ENCODE measurements at places on chromosomes 4 and X.

DNA sequence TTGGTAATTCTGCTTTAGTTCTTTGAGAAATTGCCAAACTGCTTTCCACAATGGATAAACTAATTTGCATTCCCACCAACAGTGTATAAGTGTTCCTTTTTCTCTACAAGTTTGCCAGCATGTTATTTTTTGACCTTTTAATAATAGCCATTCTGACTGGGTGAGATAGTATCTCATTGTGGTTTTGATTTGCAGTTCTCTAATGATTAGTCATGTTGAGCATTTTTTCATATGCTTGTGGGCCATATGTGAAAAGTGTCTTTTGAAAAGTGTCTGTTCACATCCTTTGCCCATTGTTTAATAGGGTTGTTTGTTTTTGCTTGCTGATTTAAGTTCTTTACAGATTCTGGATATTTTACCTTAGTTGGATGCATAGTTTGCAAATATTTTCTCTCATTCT, 25.9 kb downstream of the ENPEP start:
- no peak for DNase-seq

DNA sequence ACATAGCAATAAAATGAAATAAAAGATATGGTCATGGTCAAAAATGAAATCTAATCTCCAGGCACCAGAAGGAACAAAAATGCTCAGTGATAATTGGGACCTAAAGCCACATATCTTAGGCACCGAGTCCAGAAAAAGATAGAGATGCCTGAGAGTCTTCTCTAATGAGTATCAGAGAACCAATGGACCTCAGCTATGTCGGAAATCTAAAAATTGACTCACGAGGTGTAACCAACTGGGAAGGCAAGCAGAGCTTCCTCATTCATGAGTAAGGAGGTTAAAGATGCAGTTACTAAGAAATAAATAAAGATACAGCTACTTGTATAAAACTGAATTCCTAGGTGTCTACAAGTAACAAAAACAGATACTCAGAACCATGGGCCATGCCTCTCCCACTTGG, 72.1 kb downstream of the KLHL34 start:
- DNase-seq: no peak

DNA sequence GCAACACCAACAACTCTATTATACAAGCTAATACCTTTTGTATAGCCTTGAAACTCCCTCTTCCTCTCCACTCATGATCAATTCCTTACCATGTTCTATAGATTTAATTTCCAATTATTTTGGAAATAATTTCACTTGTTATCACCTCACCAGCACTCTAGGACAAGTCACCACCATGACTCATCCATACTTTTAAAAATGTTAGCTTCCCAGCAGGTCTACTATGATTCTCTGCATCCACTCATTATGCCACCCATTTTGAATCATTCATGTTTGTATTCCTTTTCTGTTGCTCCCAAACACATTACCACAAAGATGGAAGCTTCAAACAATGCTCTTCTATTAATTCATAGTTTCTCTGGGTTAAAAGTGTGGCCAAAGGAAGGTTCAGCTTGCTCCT, 469.6 kb downstream of the PDGFC start:
- no peak for DNase-seq

DNA sequence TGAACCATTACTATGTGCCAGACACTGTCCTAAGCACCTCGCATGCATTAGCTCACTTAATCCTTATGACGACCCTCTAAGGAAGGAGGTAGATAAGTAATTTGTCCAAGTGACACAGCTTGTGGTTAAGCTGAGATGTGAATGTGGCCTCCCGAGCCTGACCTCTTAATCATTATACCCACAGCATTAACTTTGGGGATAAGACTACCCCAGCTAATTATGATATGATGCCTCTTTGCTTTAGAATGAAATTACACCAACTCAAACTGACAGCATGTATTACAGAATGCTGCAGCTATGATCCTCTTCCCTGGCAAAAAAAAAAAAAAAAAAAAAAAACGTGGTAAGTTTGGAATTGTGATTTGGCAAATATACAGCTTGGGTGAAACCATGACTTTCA, 53.5 kb downstream of the APBB2 start:
- no peak for DNase-seq

DNA sequence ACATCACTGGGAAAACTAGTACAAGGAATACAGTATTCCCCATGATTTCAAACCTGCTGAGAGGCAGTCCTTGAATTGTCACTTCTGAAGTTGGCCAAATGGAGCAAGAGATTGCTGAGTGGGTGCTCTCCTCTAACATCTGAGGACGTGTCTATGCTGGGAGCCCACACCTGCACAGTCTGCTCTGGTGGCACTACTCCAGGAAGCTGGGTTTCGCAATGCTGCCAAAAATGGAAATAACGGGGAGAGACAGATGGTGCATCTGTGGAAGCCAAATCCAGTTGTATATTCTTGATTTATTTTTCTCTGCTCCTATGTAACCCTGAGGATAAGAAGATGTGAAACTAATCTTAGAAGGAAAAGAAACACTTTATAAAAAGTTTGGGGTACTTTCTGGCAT, 240.1 kb upstream of the CTSO start:
- no peak for DNase-seq

DNA sequence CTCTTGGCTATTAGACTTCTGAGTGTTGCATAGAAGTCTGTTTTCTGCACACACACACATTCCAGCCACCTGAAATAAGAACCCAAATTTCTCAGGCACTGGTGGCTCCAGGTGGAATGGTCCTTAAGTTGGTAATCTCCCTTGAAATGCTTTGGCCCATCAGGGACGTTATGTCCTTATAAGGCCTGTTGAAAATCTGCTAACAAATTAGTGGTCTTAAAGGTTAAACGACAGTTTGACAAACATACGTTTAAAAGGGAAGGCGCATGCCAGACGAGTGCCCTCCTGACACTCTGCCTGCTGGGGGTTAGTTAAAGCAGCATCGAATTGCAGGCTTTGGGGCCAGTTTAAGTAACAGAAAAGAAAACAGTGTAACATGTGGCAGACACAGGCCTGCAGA, 125.0 kb downstream of the TBX22 start:
- no peak for DNase-seq

DNA sequence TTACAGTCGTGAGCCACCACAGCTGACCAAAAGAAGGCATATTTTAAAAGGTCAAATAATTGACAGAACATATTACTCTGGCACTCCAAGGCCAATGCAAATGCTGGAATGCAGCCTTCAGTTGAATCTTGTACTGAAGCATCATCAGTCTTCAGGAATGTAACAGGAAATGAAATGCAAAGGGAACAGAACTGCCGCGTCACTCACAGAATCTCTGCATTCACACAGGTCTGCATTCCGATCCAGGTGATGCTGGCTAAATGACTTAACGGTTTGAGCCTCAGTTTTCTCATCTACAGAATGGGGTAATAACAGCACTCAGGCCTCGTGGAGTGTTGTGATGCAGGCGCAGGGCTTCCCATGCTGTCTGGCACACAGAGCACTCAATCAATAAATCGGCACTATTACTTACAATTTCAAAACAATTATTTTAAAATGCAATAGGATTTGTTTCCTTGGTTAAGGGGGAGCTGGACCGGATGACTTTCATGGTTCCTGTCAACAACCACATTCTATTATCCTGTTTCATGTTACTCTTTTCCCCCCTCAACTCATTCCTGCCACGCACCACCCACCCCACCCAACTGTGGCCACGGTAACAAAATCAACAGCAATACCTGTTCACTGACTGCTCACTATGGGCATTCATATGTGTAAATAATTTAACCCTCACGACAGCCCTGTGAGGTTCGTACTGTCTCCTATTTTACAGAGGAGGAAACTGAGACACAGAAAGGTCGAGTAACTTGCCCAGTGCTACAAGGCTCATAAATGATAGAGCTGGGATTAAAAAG, 32.4 kb downstream of the IGFBP7 start:
- no peak for DNase-seq

DNA sequence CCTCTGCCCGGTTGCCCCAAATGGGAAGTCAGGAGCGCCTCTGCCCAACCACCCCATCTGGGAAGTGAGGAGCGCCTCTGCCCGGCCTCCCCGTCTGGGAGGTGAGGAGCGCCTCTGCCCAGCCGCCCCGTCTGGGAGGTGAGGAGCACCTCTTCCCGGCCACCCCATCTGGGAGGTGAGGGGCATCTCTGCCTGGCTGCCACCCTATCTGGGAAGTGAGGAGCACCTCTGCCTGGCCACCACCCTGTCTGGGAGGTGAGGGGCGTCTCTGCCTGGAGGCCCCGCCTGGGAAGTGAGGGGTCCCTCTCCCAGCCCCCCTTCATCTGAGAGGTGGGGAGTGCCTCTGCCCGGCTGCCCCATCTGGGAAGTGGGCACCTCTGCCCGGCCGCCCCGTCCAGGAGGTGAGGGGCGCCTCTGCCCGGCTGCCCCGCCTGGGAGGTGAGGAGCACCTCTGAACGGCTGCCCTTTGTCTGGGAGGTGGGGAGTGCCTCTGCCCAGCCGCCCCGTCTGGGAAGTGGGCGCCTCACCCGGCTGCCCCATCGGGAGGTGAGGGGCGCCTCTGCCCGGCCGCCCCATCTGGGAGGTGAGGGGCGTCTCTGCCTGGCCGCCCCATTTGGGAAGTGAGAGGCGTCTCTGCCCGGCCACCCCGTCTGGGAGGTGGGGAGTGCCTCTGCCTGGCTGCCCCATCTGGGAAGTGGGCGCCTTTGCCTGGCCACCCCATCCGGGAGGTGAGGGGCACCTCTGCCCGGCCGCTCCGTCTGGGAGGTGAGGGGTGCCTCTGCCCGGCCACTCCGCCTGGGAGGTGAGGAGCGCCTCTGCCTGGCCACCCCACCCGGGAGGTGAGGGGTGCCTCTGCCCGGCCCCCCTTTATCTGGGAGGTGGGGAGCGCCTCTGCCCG, 10.6 kb downstream of the PABPC1L2A start:
- DNase-seq: no peak

DNA sequence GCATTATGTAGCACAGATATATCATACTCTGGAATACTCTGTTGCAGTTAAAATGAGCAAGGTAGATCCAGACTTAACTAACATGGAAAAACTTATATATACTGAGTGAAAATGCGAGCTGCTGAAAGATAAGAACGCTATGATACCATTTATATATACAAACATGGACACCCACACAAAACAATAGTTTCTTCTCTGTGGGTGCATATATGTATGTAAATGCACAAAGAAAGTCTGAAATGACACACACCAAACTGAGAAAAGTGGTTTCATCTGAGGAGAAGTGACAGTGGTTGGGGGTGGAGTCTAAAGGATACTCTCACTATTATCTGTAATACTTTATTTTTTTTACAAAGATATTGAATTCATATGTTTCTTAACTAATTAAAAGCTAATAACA, 12.2 kb upstream of the FGF2 start:
- DNase-seq: no peak

GRCh38 chr4:89222170-89222569, 85.4 kb downstream of the GPRIN3 start:
- DNase-seq: no peak

DNA sequence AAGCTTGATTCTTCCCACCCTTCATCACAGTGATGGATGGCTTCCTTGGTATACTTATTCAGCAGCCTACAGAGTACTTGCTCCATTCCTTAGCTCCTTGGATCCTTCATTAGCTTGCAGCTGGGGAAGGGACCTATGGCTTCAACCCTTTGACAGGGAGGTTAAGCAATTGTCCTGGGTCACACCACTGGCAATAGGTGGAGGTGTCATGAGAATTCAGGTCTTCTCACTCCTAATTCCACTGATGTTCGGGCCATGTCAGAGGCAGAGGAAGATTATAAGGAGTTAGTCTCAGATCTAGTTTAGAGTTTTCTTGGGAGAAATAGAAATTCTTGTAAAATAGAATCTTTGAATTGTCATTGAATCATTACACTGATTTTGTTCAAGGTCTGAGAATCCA, 24.5 kb downstream of the EREG start:
- DNase-seq: no peak

DNA sequence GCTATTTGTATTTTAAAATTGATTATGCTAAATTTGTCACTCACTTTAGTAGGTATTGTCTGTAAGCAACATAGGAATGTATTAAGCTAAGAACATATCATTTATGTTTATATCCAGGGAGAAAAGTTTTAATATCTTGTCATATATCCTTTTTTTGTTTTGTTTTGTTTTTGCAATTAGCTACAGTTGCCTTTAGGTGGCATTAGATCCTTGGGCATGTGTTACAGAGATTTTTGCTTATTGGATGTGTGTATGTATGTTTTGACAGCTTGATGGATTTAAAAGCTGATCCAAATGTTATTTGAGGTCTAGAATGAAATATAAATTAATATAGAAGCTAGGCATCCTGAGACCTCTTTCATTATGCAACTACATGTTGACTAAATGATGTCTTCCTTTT, 36.1 kb upstream of the OTUD4 start:
- no peak for DNase-seq

DNA sequence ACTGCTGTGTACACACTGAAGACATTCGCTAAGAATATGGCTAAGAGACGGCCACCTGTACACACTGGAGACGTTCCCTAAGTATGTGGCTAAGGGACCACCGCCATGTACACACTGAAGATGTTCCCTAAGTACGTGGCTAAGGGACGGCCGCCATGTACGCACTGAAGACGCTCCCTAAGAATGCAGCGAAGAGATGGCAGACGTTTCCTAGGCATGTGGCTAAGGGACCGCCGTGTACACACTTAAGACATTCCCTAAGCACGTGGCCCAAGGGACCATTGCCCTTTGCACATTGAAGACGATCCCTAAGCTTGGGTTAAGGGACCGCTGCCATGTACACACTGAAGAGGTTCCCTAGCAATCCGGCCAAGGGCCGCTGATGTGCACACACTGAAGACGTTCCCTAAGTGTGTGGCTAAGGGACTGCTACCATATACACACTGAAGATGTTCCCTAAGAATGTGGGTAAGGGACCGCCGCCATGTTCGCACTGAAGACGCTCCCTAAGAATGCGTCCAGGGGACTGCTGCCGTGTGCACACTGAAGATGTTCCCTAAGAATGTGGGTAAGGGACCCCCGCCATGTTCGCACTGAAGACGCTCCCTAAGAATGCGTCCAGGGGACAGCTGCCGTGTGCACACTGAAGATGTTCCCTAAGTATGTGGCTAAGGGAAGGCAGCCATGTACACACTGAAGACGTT, 36.7 kb downstream of the DHRSX start:
- no peak for DNase-seq

DNA sequence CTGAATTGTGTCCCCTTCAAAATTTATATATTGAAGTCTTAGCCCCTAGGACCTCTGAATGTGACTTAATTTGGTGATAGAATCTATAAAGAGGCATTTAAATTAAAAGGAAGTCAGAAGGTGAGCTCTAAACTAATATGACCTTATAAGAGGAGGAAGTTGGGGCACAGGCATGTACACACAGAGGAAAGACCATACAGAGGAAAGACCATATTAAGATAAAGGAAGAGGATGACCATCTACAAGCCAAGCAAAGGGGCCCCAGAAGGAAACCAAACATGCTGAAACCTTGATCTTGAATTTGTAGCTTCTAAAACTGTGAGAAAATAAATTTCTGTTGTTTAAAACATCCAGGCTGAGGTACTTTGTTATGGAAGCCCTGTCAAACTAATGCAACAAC, 26.9 kb upstream of the CYBB start:
- DNase-seq: no peak

- peak; percentile 0 for DNase-seq
Measured at GRCh38 chrX:18674417-18674787, 2.5 kb upstream of the RS1 start.

GRCh38 chr4:8506373-8507195, 66.0 kb downstream of the TRMT44 start:
- no peak for DNase-seq

All from activated T-helper 1 cell treated with anti-CD3 and anti-CD28 coated beads, Interleukin-12 subunit alpha, Interleukin-12 subunit beta, Interleukin-2, Interleukin-4 antibody, amounts not matched to agents 30 ng/mL and 10 ng/mL and 1 ng/mL, durations not matched to agents 14 hours and 24 hours and 36 hours (primary cell).